Osteocyte (in vitro differentiated cells): ENCODE measurements at places on chromosomes 13 and 19.

DNA sequence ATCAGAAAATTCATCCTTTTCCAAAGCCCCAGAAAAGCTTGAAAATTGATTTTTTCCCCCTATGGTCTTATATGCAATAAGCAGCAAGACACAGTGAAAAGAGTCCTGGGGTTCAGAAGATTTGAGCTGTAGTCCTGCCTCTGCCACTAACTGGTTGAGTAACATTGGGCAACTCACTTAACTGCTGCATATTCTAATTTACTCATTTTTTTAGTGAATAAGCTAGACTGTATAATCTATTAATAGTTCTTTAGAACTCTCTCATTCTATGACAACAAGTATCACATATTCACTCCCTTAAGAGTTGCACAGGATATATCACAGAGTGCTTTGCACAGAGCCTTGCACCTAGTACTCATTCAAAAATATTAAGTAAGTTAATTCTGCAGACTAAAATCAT, 110.8 kb downstream of the STOML3 start:
- DNase-seq, result no peak

DNA sequence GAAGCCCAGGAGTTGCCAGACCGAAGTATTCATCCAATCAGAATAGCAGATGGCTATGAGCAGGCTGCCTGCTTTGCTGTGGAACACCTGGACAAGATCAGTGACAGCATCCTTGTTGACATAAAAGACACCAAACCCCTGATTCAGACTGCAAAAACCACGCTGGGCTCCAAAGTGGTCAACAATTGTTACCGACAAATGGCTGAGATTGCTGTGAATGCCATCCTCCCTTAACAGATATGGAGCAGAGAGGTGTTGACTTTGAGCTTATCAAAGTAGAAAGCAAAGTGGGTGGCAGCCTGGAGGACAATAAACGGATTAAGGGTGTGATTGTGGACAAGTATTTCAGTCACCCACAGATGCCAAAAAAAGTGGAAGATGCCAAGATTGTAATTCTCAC, 250.3 kb upstream of the OBI1 start:
- DNase-seq, result no peak

DNA sequence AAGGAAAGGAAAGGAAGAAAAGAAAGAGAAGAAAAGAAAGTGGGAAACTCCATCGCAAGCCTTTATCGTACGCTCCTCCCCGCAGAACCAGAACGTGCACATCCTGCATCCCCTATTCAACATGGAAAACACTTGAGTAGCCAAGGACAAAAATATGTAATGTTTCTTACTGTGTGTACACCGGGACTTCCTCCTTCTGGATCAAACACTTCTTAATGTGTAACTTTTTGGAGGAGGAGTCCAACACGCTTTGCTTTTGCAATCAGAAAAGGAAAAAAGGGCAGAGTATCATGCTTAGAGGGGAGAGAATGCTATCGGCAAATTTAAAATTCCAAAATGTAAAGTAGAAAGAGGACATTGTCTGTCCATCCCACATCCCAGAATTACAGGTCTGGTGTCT, 7.8 kb upstream of the SHFL start:
- no peak for DNase-seq

DNA sequence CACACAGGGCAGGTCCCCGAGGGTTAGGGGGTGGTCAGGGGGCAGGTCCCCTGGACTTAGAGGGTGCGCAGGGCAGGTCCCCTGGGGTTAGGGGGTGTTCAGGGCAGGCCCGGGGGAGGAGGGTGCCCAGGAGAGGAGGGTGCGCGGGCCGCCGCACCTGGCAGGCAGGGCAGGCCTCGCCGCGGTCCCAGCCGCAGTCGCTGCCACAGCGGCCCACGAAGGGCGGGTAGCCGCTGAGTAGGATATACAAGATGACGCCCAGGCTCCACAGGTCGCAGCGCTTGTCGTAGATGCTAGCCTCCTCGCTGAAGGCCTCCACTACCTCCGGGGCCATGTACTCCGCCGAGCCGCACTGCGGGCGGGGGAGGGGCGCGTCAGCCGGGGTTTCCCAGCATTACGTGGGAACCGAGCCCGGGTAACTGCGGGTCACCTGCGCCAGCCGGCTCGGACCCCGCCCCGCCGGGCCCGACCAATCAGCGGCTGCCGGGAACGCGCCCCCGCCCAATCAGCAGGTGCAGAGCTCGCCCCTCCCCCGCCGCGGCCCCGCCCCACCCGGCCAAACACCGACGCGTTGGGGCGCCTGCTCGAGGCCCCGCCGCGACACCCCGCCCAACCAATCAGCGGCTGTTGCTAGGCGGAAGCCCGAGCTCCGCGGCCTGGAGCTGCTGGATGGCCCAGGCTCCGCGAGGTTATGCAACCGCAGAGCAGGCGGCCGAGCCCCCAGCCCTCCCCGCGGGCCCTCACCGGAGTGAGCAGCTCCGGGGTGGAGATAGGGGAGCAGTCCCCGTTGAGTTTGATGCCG, 9.2 kb downstream of the MKNK2 start:
- no peak for DNase-seq
